Progenitor cell of endocrine pancreas (in vitro differentiated cells): ENCODE measurements at places on chromosomes 4 and X. TPM values are rescaled to one million over a fixed set of nuclear protein-coding genes. Genes with fewer than 3 reads are reported as not detected.

- H3K27ac ChIP-seq = no peak overlapping the region
- H3K4me3 ChIP-seq = no peak overlapping the region
- peaks cover 9% of the 10 kb centered on the region for H3K4me1 ChIP-seq
- H3K36me3 ChIP-seq = no peaks in the 10 kb centered on the region
These were observed 45.7 kb downstream of the AFM start for GRCh38 chr4:73527196-73527595.

Gene RRH
- total RNA-seq = 0.33 and 0.57 TPM in 2 replicates

DNA sequence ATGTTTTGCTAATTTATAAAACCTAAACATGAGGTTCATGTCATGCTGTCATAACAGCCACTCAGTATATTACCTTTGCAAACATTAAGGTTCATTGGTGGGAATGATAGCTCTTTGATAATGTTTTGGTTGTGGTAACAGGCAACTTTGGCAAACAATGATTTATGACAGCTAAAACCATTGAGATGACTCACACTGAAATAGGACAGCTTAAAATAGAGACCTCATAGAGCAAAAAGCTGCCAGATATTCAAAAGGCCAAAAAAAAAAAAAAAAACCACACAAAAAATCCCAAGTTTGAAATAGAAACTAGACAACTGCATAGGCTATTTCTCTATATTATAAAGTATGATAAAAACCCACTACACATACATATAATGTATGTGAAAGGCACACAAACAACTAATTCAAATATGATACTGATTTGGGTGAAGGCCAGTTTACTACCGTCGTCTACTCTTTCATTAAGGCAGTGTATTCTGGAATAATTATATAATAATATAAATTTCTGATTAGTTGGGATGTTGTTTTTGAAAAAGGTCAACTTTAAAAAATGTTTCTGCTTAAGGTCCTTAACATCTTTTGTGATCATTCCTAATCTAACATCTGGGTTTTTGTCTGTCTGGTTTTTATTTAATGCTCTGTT, 646.0 kb upstream of the PITX2 start:
- no peaks in the 10 kb centered on the region for H3K27me3 ChIP-seq
- no peak overlapping the region for H3K4me3 ChIP-seq
- peaks cover 6% of the 10 kb centered on the region for H3K4me1 ChIP-seq
- H3K27ac ChIP-seq = no peak overlapping the region
- no peak for DNase-seq

DNA sequence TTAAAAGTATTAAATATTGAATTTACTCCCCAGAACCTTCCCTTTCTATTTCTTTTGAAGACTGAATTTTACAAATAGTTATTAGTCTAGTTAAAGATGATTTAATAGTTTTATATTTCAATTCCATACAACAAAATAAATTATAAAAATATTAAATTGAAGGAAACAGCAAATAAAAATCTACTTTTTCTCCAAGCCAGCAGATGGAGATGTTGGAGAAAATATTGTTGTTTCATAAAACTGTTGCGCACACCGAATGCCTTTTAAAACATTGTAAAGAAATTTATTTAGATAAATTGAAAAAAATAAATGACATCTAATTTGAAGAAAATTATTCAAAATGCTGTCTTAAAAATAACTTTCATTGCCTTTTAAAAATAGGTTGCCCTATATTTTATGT, 5.5 kb downstream of the GRIA2 start:
- no peak overlapping the region for H3K27ac ChIP-seq
- no peaks in the 10 kb centered on the region for H3K36me3 ChIP-seq
- peaks cover 12% of the 10 kb centered on the region for H3K4me1 ChIP-seq
- no peak for DNase-seq

Gene GPM6B
- total RNA-seq = 20.4 and 21.8 TPM in 2 replicates

DNA sequence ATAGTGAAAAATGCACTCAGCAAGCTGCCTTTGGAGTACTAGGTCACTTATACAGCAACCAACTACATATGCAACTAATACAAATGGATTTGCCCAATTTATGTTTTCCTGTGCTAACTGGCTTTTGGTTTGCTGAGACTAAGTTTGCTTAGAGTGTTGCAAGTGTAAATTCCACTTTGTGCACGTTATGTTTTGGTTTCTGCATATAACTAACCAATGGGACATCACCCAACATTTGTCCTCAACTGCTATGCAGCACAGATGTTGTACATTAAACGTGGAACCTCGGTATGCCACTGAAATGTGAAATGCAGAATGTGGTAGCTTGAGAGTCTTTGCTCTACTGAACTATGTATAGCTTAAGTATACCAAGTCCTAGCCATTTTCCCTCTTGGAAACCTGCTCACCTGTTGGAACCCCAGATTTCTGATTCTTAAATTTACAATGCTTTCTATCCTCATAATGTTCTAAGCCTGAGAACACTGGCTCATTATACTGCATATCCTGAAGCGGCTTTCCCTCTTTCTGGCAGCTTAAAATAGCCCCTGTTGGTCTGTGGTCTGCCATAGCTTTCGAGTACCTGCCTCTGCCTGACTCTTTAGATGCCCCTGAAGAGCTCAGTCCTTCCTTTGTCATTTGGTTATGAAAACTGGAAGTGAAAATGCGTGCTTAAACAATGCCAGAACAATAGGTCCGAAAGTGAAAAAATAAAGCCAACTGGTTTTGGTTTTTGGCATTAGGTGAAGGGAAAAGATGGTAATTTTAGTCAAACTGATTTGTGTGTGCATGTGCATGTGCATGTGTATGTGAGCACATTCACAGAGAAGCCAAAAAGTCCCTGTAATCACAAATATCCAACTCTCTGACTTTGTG, 158.0 kb downstream of the SH2D1A start:
- H3K4me1 ChIP-seq = peaks cover 7% of the 10 kb centered on the region
- no peak for DNase-seq
- no peaks in the 10 kb centered on the region for H3K36me3 ChIP-seq
- H3K27me3 ChIP-seq = no peaks in the 10 kb centered on the region
- H3K27ac ChIP-seq = peak overlapping the region; percentile 42
